ENCODE measurements at places on chromosomes 3 and 15.

DNA sequence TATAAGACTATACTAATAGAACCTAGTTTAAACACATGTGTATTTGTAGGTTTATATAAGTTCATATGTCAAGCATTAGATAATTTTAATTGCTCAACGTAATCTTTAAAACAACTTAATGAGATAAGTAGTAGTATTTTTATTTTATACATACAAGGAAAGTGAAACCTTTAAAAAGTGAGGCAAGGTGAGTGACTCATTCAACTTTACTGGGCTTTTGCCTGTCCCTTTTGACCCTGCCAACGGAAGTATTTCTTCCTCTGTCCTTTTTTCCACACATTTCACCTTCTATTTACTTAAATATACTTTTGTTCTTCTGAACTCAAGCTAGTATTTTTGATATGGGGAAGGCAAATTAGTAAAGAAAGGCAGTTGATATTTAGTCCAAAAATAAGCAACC lies 78.5 kb downstream of the KBTBD8 start:
- DNase-seq: no peak

GRCh38 chr3:182910936-182911781 lies 69.2 kb downstream of the DCUN1D1 start:
- DNase-seq: no peak

- DNase-seq: no peak
Observed at GRCh38 chr3:33315826-33316225, 38.6 kb downstream of the FBXL2 start.

- no peak for DNase-seq
Observed at GRCh38 chr15:87492321-87492720, 764.2 kb downstream of the NTRK3 start.

DNA sequence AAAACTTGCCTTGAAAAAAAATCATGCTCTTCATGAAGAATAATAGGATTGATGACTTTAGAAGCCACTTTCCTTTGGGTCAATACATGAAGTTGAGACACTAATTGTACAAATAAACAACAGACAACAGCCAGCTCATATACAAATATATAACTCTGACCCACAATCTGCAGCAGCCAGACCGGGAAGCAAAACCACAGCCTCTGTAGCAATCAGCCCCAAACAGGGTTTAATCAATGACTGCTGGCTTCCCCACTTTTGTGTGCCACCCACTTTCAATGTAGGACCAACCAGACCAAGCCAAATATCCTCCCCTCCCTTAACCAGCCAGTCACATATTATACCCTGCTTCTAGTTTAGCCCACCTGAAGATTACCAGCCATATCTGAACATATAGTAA lies 39.0 kb downstream of the IFT57 start:
- no peak for DNase-seq

GRCh38 chr3:144624656-144625055 lies 653.0 kb downstream of the DIPK2A start:
- DNase-seq: no peak

DNA sequence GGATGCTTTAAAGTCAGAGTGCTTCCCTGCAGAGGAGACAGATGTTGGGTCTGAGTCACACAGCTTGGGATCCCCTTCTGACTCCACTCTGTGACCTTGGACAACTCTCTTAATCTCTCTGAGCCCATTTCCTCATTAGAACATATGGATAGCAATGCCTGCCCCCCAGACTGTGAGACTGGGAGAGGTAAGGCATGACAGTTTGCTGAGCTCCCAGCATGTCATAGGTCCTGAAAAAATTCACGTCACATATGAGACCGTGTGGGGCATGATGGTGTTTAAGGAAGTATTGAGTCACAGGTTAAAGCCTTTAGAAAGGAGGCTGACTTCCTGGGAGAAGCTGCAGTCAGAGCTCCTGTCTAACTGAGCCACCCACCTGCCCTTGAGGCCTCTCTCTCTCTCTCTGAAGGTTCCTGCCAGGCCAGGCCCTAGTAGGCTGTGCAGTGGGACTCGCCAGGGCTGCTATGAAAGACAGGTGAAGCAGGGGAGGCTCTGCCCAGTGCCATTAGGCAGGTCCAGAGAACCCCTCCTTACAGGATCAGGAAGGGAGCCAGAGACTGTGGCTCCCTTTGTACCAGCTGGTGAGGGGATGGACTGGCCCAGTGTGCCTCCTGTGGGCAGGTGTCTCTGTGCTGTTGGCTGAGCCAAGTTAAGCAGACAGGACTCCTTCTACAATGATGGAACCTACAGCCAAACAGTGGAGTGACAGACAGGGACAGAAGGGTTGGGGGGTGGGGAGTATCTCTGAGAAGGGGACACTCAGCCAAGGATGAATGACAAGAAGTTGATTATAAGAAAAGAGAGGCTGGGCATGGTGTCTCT lies 19.5 kb upstream of the DOCK3 start:
- DNase-seq: no peak

GRCh38 chr3:45906681-45907407 lies 20.5 kb downstream of the CCR9 start:
- no peak for DNase-seq

DNA sequence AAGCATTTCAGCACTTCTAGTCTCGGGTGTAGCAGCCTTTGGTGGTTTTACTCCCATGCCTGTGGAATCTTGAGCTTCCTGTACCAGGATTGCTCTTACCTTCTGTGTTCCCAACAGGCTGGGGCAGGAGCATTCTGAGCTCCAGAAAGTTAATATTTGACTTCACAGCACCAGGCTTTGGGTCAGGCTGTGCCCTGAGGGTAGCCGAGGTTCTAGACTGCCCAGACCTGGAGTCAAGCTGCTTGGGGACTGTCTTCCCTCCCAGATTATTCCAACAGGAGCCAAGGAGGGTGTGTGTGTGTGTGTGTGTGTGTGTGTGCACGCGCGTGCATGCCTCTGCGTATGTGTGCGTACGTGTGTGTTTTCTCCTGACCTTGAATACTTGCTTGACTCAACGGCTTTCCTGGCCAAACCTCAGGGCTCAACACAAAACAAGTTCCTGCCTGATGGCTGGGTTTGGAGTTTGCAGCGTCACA lies 94.8 kb downstream of the FLNB start:
- no peak for DNase-seq

GRCh38 chr15:74036271-74037170 lies 42.0 kb downstream of the PML start:
- DNase-seq: peak; percentile 47

- DNase-seq: no peak
Observed at GRCh38 chr15:36908991-36909390, 191.4 kb downstream of the MEIS2 start.

- DNase-seq: no peak
Observed at GRCh38 chr15:34436956-34437442, 609 bp downstream of the GOLGA8A start.

DNA sequence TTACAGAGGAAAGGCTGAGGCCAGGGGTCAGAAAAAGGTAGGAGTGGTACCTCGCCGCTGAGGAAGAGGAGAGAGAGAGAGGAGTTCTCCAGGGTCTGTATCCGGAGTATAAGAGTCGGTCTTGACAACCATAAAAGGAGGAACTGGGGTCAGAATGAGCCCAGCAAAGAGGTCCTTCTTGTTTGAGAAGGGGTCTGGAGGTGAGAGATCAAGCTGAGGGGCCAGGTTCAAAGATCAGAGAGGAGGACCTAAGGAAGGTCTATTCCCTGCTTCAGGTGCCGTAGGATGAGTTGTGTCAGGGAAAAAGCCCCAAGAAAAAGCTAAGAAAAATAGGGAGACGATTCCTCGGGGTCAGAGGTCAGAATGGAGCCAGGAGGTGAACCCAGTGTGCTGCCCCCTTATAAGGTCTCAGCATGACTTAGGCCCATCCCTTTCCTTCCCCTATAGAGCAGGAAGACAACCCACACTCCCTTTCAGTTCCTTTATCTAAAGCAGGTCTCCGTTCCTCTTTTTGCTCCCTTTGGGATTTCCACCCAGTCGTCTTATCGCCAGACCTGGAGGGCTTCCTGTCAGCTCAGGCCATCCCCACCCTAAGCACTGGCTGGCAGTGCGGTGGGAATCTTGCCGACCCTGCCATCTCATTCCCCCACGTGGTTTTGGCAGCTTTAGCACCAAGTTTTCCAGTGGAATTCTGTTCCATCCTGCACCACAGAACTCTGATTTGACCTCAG lies 651 bp downstream of the MTMR14 start:
- no peak for DNase-seq

- DNase-seq: no peak
Observed at GRCh38 chr3:194474675-194475074, 12.1 kb downstream of the ATP13A3 start.

DNA sequence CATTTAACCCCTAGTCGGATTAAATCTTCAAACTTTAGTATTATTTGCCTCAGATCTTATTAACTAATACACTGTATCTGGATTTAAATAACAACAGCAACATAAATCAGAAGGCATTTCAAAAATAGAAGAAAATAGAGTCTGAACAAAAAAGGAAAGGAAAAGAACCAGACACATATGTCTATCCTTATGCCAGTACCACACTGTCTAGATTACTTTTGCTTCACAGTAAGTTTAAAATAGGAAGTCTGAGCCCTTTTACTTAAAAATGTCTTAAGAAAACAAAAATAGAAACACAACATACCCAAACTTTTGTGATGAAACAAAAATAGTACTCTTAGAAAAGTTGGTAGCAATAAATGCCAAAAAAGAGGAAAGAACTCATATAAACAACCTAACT lies 1615.8 kb downstream of the SI start:
- DNase-seq: no peak

DNA sequence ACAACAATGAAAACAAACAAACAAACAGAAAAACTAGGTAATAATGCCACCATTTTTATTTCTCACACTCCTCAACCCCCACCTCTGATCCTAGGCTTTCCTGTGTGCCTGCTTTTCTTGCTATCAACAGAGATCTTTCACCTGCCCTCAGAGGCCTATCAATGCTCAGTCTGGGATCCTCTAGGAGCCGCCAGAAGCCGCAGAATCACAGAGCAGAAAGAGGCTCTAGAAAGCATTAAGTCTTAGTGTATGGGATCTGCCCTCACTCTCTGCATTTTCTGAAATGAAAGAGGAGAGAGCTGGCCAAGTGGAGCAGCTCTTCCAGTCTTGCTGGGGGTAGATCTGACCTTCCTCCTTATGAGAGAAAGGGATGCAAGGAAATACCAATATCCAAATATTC lies 306.8 kb downstream of the TUSC7 start:
- DNase-seq: peak; percentile 54

- no peak for DNase-seq
Observed at GRCh38 chr3:5298453-5298852, 110.9 kb downstream of the EDEM1 start.

- no peak for DNase-seq
Observed at GRCh38 chr3:99084826-99085225, 183.3 kb upstream of the DCBLD2 start.

DNA sequence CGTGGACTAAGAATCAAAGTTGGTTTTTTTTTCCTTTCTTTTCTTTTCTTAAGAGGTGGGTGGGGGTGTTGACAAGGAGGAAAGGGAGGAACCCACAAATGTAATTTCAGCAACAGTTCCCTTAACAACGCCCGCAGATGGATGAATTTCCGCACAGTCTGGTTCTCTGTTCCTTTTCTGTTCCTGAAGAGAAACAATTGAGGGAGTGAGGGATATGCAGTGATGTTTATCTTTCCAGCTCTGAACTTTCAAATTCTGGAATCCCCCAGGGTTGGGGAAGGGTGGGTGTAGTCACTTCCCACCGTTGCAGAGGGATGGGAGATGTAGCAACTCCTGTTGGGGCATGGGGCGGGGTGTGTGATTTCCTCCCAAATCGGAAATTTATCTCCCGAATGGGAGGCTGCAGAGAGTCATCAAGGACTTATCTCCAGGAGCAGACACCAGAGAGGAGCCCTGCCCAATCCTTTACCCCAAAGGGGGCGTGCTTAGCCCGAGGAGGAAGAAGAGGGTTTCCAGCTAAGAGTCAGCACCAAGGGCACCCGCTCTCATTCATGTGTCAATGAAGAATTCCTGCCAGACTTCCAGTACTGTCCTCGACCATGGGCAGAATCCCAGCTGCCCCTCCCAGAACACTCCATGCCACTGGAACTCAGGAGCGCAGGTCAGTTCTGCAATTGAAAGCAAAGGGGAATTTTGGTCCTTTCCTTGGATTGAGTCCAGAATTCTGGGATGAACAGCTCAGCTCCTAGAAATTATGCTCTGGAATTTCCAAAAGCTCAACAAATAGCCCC lies 35.0 kb upstream of the CFAP161 start:
- DNase-seq: no peak

DNA sequence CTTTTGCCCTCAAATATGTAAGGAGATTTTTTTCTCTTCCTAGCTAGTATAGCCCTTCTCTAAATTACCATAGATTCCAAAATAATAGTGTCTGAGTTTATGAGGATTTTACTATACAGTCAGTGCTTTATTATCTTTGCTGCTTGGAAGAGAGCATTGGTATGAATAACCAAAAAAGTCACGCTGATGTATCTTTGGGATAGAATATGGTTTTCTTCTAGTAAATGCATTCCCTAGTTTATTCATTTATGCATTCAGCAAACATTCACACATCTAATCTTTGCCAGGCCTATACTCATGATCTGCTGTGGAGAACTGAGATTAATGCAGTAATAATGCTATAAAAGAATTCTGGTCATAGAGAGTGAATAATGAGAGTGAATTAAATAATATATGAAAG lies 225.3 kb upstream of the GOLGA6L4 start:
- no peak for DNase-seq

GRCh38 chr3:148084931-148085330 lies 612.8 kb upstream of the AGTR1 start:
- DNase-seq: no peak

DNA sequence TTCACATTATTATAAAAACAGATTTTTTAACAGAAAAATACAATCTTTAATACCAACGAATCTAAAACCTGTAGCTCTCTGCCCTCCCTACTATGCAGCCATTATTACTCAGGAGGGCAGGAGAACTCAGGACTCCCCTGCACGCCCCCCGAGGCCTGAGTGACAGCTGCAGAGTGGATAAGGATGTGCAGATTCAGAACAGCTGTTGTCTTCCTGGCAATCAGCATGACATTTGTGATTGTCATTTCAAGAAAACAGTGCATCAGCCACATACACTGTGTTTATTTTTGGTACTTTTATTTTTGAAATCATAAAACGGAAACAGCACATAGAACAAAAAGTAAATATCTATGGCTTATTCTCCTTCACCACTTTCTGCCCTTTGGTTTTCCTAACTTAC lies 450.8 kb downstream of the OCA2 start:
- no peak for DNase-seq

GRCh38 chr3:17057321-17057720 lies 172.6 kb downstream of the PLCL2 start:
- no peak for DNase-seq

DNA sequence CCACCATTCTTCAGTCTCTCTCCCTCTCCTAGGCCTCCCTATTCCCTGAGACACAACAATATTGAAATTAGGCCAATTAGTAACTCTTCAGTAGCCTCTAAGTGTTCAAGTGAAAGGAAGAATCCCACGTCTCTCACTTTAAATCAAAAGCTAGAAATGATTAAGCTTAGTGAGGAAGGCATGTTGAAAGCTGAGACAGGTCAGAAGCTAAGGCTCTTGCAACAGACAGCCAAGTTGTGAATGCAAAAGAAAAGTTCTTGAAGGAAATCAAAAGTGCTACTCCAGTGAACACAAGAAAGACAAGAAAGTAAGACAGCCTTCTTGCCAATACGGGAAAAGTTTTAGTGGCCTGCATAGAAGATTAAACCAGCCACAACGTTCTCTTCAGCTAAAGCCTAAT lies 41.3 kb downstream of the PPM1L start:
- no peak for DNase-seq
